Muscle of back (tissue), 13 donors: ENCODE measurements at places on chromosomes 13 and 19.

GRCh38 chr19:11091703-11092153 lies 2.5 kb downstream of the LDLR start:
- peak; percentile 88 for DNase-seq

DNA sequence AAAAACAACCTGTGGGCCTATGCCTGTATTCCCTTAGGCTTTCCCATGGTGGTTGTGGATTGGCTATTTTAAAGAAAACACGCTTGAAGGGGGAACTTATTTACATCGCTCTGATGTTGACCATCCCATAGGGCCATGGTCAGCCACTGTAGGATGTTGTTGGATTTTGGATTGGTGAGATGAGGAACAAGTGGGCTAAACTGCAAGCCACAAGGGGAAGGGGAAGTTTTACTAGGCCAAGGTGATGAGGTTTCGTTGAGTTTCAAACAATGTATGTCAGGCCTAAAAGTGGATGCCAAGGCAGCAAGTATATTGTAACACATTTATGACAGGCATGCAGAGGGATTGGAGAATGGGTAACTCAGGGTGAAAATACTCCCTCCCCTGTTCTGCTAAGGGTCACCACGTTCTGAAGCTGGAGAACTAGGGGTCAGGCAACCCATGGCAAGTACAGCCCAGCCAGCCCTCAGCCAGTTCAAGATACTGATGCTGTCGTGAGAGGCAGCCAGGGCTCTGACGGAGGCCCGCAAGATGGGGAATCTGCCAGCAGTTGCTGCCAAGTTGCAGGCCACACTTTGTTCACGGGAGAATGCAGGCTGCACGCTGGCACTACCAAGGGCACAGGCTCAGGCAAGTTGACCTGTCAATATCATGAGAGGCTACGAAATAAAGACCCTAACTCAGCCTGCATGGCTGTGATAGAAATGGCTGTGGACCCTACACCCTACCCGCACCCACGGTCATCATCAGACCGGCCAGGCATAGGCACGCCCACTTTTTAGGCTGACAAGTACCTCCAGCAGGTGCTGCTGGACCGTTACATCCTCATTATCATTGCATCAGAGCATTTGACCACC lies 11.1 kb downstream of the IRGC start:
- no peak for DNase-seq

- no peak for DNase-seq
Observed at GRCh38 chr19:43634506-43634871, 5.2 kb downstream of the CADM4 start.

- DNase-seq: no peak
Observed at GRCh38 chr19:12984683-12985048, 10.6 kb upstream of the NFIX start.

DNA sequence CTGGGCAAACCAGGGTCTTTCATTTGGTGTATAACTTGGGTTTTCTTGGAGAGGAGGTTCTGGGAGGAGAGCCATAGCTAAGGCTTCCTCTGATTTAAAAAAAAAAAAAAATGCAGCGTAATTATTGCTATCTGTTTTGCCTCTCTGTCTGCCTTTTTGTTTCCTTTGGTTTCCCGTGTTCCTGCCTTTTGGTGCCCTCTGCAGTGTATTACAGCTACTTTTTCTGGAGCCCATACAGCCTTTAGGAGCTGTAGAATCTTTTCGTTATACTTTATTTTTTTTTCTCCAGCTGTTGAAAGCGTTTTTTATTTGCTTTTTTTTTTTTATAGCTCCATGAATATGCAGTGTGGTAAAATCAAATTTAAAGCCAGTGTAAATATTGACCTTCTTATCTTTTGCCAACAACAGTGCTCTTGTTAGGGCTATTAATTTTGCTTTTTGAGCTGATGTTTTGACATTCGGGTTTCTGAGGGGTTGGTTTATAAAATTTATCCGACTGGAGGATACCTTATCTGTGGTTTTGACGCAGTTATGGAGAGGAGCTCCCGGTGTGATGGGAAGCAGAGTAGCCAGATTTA lies 38.1 kb downstream of the ZNF493 start:
- DNase-seq: no peak

DNA sequence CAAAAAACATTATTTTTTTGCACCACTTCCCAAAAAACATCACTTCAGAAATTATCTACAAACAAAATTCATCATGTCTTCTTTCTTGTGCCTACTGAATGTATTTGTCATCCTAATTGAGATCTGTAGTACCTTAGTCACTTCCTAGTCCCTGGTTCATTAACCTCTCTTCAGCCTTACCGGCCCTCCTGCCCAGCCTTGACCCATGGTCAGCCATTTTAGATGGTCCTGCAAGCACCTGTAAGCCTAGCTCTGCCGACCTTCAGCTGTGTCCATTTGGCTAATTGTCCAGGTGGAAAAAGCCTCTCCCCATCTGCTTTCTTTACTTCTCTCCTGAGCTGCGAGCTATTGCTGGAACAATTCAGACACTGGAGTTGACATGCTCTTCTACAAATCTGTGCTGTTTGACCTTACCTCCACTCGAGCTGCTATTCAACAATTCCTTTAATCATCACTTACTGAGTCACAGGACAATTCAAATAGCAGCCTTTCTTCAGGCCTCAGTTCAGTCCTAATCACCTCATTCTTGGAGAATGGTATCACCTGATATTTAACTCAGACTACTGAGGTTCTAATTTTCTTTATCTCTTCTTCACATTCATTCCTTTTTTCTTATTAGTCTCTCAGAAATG lies 882.5 kb downstream of the PCDH9 start:
- DNase-seq: no peak

DNA sequence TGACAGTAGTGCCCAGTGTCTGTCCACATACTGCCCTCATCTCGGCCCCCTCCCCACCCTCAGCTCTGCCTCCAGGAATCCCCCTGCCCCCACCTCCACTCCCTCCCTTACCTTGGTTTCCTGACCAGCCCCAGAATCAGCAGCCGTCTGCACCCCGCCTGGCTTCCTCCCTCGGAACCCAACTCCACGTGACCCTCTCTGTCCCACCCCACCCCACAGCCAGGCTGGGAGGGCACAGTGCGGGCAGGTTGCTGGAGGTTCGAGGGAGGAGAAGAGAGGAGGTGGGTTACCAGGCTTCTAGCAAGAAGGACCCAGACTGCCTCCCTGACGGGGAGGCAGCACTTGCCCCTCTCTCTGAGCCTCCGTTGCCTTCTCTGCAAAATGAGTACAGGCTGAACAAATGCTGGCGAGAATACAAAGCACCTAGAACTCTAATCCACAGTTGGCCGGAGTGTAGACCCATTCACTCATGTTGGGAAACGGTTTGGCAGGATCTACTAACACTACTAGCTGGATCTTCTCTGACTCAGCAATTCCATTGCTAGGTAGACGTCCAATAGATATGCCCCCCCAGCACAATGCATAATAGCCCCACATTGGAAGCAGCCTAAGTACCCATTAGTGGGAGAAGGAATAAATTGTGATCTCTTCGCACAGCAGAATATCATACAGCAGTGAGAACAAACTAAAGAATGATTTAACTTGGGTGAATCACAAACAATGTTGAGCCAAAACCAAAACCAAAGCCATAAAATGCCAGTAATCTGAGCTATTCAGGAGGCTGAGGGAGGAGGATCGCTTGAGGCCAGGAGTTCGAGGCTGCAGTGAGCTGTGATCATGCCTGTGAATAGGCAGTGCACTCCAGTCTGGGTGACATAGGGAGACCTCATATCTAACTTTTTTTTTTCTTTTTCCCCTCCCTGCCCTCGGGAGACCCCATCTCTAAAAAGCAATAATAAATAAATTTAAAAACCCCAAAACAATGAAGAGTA lies at the start of gene RASAL3:
Gene RASAL3, minus strand, starts transcription at position 151 of the 992 bp plus-strand sequence. CDS start 186 bp downstream, outside the sequence.
- DNase-seq: no peak
